Osteoblast (primary cell): ENCODE measurements at places on chromosomes 2 and 18. TPM values are rescaled to one million over a fixed set of nuclear protein-coding genes. Genes with fewer than 3 reads are reported as not detected.

GRCh38 chr18:2961821-2962220 is 51.1 kb downstream of the LPIN2 start:
- no peak for DNase-seq

GRCh38 chr2:14716319-14716718 is 83.8 kb downstream of the LRATD1 start:
- DNase-seq: no peak

GRCh38 chr2:111031546-111032478 is 88.9 kb upstream of the BCL2L11 start:
- no peak for DNase-seq

ADCYAP1 gene
- not detected in 2 replicates for total RNA-seq

DNA sequence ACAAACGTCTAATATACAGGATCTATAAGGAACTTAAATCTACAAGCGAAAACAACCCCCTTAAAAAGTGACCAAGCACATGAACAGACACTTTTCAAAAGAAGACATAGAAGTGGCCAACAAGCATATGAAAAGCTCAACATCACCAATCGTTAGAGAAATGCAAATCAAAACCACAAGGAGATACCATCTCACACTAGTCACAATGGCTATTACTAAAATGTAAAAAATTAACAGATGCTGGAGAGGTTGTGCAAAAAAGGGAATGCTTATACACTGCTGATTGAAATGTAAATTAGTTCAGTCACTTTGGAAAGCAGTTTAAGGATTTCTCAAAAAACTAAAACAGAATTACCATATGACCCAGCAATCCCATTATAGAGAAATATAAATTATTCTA is 1148.5 kb upstream of the FAM98A start:
- DNase-seq: no peak

UPP2 gene
- not detected in 2 replicates for total RNA-seq

TDRD15 gene
- total RNA-seq: not detected in 2 replicates

DNA sequence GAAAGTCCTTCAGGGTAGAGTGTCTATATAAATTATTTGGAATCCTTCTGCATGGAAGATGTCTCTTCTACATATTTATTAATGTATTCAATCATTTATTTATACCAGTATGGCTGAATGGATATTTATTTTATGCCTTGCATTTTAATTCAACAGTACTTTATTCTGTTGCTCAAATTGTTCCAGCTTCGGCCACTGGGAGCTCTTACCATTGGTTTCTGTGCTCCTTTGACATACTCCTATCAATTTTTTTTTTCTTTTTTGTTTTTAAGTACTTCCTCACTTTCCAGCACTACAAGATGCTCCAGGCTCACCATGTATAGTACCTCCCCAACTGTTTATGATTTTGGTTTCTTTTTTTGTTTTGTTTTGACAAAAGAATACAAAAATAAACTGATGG is 39.4 kb upstream of the WIPF1 start:
- DNase-seq: no peak

- DNase-seq: no peak
Measured at GRCh38 chr2:129661935-129662334, 317.5 kb upstream of the RAB6C start.

DNA sequence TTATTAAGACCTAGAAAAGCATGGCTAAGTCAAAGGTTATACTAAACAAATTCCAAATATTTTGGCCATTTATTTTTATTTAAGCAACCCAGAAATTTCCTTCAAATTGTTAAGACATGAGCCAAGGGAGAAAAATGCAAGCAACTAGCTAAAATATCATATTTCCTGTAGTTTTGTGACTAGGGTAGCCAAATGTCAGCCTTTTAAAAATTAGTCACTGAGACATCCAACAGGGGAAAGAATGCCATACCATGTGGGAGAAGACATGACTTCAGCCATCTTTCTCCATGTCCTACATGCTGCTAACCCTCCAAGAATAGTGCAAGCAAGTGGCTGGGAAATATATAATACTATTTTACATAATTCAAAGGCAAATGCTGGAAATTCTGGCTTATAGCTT is 197.9 kb downstream of the DSEL start:
- no peak for DNase-seq

CPO gene
- total RNA-seq: not detected in 2 replicates

RGPD3 gene
- 0.36 and 0.59 TPM in 2 replicates for total RNA-seq

DNA sequence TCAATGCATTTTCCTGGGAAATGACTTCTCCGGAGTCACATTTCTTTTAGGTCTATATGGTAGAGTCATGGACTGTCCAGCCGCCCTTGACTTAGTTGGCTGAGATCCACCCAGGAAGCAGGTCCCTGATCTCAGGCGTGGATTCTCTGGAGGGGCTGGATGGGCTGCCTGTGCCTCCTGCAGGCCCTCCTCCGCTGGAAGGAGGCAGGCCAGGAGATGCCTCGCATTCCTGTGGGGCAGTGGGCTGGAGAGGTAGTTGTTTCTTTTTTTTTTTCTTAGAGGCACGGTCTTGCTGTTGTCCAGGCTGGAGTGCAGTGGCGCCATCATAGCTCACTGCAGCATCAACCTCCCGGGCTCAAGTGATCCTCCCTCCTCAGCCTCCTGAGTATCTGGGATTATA is 129.0 kb upstream of the MYCN start:
- no peak for DNase-seq

DNA sequence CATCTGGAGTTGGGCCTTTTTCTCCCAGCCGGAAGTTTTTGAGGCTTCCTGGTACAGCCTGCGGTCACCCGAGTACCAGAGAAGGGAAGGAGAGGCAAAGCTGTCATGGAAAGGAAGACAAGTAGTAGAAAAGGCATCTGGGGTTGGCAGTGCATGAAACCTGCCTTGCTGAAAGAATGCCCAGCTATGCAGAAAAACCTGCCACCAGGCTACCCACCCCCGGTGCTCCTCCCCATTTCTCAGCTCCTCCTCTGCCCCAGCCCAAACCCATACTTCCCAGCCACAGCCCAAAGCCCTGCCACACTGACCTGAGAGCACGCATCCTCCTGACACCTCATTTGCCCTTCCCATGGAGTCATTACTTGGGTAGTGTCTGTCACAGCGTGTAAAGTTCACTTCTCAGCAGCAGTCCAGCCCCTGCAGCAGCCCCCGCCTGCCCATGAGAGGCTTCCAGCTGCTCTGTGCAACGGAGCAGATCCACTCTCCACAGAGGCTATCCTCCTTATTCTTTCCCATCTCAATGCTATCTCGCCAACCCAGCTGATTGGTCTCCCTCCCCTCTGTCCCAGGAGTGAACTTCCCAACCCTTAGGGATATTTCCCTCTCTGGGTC is 40.4 kb upstream of the MAL start:
- no peak for DNase-seq

GRCh38 chr18:37712776-37713175 is 147.2 kb upstream of the CELF4 start:
- DNase-seq: no peak

- no peak for DNase-seq
Measured at GRCh38 chr2:204718607-204719006, 173.3 kb downstream of the PARD3B start.

RNF103 gene
- 28.2 and 37.4 TPM in 2 replicates for total RNA-seq

CXCR1 gene
- total RNA-seq: not detected in 2 replicates

OXER1 gene
- total RNA-seq: 0.29 TPM in 1 of 2 replicates, not detected in the other

DNA sequence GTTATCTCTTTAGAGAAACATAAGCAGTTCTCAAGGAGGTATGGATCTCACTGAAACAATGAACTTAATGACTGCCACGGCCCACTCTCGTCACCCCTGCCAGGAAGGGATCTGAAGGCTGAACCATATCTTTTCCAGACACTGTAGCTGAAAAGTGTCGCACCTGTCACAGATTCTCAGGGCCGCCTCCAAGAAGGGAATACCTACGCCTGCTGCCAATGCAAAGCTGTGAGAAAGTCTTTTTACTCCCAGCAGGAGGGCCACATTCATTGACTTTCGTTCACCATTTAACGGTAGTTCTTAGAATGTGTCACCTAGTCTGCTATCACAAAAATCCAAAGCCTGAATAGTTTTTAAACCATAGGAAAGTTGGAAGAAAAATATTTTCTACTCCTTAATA is 66.7 kb upstream of the SH3BP4 start:
- no peak for DNase-seq

RNF144A gene
- total RNA-seq: 15.9 and 18.0 TPM in 2 replicates

DNA sequence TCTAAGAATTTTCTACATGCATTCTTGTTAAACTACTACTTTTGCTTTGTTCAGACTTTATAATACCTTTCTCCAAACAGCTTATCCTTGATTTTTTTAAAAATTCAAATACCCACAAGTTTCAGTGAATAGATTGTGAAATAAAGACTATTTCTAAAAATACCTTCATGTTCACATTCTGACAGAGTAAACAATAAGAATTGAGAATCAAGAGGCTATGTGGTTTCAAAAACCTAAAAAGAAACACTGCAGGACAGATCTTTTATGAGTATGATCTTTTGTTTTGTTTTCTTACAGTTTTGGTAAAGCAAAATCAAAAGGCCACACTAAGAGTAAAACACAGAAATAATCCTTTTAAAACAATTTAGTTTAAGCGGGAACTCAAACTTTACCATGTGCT is 21.2 kb downstream of the ALS2 start:
- DNase-seq: no peak

CRYBA2 gene
- not detected in 2 replicates for total RNA-seq
